GOT3 (cell line): ENCODE measurements at places on chromosomes 12 and 14.

DNA sequence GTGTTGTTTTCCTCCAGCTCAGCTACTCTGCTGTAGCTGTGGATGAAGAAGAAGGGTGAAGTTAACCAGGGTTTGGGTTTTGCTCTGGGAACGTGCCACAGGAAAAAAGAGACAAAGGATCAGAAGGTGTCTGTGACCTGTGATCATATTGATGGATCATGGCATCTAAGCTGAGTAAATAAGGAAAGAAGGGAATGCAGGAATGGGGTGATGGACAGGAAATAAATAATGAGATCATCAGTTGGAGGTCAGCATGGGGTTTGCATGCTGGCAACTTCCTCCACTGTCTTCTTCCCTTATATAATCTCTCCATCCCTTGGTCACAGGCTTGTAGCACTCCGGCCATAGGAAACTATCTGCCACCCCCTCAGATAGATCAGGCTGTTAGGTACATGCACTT, 430.3 kb upstream of the PDE3A start:
- DNase-seq, result no peak

GRCh38 chr14:97975216-97975615, 1178.0 kb downstream of the VRK1 start:
- DNase-seq, result no peak

DNA sequence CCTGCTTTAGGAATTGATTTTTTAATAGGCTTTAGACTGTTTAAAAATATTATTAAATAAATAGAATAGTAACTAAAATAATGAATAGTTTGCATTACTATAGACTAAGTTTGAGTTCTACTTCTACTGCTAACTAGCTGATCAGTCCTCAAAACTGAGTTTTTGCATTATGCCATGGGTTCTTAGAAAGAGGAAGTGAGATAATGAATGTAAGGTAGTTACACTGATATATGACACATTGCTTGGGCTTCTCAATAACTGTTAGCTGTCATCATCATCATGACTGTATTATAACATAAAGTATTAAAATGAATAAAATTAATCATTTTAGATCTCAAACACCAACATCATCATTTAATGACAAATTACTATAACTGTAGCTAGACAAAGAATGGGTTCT, 949.7 kb downstream of the TRHDE start:
- no peak for DNase-seq

DNA sequence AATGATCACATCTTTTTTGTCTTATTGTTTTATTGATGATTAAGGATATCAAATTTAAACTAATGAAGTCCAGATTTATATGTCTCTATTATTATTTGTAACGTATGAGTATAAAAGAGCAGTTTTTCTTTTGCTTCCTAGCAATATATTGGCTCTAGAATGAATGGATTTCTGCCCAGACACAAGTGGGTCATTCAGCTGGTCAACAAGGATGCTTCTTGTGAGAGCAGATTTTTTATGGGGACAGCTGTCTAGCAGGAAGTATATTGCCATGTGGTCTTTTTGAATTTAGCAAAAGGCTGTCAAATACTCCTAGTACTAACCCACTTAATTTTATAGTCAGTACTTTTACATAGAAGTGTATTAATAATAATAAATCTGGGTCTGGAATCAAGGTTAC, 1071.1 kb upstream of the FLRT2 start:
- no peak for DNase-seq

- no peak for DNase-seq
Measured at GRCh38 chr14:76647697-76648298, 113.5 kb upstream of the VASH1 start.

GRCh38 chr12:7175493-7175892, 14.0 kb upstream of the PEX5 start:
- no peak for DNase-seq

- no peak for DNase-seq
Measured at GRCh38 chr12:93925585-93926205, 222.7 kb upstream of the PLXNC1 start.

GRCh38 chr14:55099756-55100155, 29.3 kb upstream of the LGALS3 start:
- DNase-seq, result no peak

DNA sequence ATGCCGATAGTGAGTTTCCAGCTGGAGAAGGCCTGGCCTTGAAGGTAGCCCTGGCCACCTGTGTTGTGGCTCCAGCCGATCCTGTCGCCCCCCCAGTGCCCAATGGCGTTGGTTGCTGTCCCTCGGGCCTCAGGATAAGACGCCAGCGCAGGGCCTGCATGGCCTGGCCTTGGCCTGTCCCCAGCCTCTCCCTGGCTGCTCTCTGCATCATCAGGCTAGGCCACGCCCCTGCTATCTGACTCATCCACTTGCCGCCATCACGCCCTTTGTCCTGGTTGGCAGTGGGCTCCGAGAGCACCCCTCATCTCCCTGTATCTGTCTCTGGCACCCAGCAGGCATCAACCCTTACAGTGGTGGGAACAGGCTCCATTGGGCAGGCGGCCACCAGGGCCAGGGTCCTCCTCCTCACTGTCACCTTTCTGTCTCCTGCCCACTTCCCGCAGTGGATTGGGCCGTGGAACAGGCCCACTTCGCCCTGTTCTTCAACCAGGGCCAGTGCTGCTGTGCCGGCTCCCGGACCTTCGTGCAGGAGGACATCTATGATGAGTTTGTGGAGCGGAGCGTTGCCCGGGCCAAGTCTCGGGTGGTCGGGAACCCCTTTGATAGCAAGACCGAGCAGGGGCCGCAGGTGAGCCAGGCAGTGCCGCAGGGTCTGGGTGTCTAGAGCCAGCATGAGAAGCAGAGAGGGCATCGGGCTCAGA, 25.6 kb downstream of the ALDH2 start:
- no peak for DNase-seq

DNA sequence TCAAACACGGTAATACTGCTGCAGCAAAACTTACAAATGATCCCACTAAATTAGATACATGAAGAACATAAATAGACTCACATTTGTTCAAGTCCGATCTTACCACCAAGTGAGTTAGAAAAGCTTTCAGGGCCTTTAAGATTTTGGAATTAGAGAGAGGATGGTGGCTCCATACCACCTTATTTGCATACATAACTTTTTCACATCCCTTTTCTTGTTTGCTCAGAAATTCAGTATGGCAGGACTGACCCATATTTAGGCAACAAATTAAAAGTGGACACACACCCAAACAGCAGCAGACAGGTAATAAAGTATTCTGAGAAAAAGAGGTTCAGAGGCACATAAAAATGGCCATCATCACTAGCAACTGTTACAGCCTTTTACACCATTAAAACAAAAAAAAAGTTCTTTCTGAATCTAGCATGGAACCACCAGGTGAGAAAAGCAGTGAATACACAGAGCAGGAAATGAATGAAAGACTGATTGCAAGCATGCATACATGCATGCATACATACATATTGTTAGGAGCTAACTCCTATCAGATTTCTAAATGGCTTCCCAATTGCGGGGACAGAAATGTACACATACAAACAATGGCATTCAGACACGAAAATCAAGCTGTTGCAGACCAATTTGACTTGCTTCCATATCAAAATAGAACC, 23.3 kb downstream of the STXBP6 start:
- no peak for DNase-seq

GRCh38 chr14:102215576-102216250, 76.0 kb downstream of the WDR20 start:
- DNase-seq, result no peak

GRCh38 chr12:42299392-42300308, 26.2 kb downstream of the ZCRB1 start:
- DNase-seq, result no peak

- DNase-seq, result peak; percentile 91
Measured at GRCh38 chr12:57611108-57611826, at the start of gene ARHGEF25. TSS of gene ARHGEF25 (plus strand) at chr12:57611435. CDS start at chr12:57611895, 460 bp downstream.

- no peak for DNase-seq
Measured at GRCh38 chr12:6062395-6062756, 62.1 kb downstream of the VWF start.

- DNase-seq, result no peak
Measured at GRCh38 chr12:105409801-105410471, 79.4 kb downstream of the C12orf75 start.

DNA sequence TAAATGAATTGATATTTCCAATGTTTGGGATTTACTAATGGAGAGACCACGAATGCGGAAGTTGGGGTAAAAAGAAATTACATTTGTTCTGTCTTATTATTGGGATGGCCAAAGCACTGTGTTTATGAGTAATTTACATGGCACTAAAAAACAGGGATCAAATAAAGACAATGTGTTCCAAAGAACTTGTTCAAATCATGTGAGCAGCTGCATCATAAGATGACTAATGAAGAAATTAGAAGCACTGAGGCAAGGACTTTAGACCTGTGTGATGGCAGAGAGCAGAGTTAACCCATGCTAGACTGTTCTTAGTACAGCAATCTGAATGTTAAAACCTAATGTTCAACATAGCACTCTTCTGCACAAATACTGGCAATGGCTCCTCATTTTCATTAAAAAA, 34.3 kb upstream of the DCN start:
- no peak for DNase-seq

- no peak for DNase-seq
Measured at GRCh38 chr14:66758031-66758613, 250.2 kb downstream of the GPHN start.

DNA sequence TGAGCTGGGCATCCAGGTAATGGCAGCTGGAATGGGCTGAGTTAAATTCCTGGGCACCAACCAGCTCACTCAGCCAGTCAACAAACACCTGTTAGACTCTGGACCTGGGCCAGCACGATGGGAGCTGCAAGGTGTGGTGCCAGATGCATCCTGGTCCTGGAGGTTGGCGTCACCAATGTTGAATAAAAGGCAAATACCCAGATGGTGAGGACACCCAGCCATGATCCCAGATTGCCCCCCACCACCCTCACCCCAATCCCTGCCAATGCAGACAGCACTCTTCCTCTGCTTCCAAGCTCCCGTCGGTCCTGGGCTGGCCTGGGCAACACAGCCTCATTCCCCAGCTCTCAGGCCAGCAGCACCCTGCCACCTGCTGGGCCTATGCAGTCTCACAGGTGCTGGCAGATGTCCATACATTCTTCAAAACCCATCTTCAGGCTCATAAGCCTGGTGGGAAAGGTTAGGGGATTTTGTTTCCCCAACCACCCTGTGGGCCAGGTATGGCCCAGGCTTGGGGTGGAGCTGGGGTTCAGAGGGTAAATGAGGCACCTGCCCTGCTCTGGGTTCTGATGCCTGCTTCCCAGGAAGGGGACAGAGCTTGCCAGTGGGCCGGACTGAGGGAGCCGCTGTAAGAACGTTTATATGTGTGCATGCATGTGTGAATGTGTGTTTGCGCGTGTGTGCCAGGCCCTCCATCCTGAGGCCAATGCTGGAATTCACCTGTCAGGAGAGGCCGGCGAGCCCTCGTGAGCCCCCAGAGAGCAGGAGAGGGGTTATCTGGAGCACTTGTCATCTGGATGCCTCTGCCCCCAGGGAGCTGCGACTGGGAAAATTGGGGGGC, 58.0 kb downstream of the LGMN start:
- no peak for DNase-seq

GRCh38 chr12:113054948-113055486, 1.5 kb upstream of the DTX1 start:
- DNase-seq, result no peak

GRCh38 chr14:83300476-83301064, 1766.9 kb upstream of the SEL1L start:
- DNase-seq, result no peak

GRCh38 chr14:91935586-91935985, 11.9 kb downstream of the FBLN5 start:
- DNase-seq, result no peak

GRCh38 chr12:121799842-121800693, 3.7 kb upstream of the SETD1B start:
- DNase-seq, result peak; percentile 55

DNA sequence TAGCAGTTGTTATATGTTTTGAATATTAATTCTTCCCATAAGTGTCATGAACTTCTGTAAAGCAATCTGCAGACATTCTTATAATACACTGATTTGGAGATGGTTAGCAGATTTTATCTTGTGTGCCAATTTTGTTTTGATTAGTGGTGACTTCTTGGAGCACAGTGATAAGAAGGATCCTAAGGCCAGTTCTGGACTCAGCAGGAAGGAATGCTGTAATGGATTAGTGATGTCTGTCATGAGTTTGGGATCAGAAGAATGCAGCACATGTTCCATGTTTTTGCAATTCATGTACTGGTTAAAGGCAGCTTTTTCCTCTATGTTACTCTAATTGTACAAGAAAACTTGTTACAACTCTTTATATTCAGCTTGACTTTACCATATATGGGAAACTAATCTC, 91.5 kb downstream of the UNC79 start:
- DNase-seq, result no peak

GRCh38 chr12:98674841-98675240, 29.8 kb downstream of the APAF1 start:
- DNase-seq, result no peak

GRCh38 chr14:93683226-93683625, 105.1 kb downstream of the PRIMA1 start:
- DNase-seq, result no peak

GRCh38 chr12:54010972-54011664, 2.3 kb downstream of the HOXC8 start:
- DNase-seq, result no peak

GRCh38 chr14:64639340-64639821, 64.8 kb upstream of the PLEKHG3 start:
- no peak for DNase-seq

DNA sequence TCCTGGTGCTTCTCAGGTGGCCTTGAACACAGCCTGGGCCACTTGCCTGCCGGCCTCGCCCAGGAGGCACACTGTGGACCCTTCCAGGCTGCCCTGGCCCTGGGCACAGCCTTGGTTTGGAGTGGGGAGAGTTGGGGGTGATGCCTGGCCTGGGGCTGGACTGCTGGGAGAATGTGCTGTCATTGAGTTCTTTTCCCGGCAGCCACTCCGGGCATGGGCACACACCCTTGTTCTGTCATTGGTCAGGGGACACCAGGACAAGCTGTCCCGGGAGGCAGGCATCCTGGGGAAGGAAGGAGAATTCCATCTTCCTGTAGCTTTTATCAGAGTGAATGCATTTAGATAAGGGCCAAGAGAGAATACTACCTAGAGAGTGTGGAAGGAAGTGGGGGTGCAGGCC, 61.8 kb upstream of the RIN3 start:
- DNase-seq, result no peak

DNA sequence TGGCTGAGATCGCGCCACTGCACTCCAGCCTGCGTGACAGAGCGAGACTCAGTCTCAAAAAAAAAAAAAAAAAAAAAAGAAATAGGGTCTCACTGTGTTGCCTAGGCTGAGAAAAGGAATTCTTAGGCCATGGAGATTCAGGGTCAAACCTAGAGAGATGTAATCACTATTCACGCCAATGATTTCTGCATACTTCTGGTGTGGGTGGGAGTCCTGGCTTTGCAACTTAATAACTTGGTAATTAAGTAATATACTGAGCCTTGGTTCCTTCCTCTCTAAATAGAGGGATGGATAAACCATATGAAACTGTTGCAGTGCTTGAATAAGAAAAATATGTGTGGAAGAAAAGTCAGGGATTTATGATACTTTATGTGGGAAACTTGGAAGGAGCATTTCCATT, 2.7 kb downstream of the ZNF410 start:
- DNase-seq, result no peak
